ENCODE measurements at places on chromosomes 1 and 21.

- DNase-seq: no peak
These were observed 72.6 kb downstream of the TTC3 start for GRCh38 chr21:37145635-37146111.

GRCh38 chr1:12556368-12556930 is 61.6 kb downstream of the DHRS3 start:
- DNase-seq: no peak

GRCh38 chr21:45055861-45056260 is 18.5 kb upstream of the ADARB1 start:
- no peak for DNase-seq

- no peak for DNase-seq
These were observed 512.2 kb upstream of the NR5A2 start for GRCh38 chr1:199515261-199515660.

DNA sequence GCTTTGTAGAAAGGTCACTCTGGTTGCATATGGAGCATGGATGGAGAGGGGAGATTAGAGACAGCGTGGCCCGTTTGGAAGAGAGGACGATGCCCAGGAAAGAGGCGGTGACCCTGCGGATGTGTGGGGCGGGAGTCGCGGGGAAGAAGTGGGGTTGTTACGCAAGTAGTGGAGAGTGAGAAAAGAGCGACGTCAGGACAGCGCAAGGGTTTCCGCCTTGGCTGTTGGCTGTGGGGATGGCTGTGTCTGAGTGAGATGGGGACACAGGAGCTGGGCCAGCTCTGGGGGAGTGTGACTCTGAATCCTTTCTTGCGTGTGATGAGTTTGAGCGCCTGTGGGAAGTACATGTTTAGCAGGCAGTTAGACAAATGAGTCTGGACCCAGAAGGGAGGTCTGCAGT is 3.8 kb downstream of the B4GALT2 start:
- no peak for DNase-seq

DNA sequence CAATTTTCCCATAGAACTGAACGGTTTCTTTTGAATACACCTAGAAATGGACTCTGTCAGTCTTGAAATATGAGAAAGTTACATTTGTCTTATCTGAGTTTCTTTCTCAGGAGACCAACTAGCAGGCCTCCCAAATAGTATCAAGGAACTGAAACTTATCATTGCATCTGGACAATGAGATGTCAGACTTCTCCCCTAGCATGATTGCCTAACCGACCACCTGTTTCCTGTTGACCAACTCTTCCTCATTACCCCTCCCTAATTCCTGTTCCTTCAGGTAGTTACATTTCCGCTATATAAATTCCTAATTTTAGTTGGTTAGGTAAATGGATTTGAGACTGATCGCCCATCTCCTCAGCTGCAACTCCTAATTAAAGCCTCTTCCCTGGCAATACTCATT is 1587.3 kb downstream of the NCAM2 start:
- DNase-seq: no peak
